Activated CD4-positive, alpha-beta T cell treated with anti-CD3 and anti-CD28 coated beads for 1 hour (primary cell): ENCODE measurements at places on chromosomes 3 and 15.

- DNase-seq: no peak
Observed at GRCh38 chr3:65597226-65597951, 441.3 kb downstream of the MAGI1 start.

DNA sequence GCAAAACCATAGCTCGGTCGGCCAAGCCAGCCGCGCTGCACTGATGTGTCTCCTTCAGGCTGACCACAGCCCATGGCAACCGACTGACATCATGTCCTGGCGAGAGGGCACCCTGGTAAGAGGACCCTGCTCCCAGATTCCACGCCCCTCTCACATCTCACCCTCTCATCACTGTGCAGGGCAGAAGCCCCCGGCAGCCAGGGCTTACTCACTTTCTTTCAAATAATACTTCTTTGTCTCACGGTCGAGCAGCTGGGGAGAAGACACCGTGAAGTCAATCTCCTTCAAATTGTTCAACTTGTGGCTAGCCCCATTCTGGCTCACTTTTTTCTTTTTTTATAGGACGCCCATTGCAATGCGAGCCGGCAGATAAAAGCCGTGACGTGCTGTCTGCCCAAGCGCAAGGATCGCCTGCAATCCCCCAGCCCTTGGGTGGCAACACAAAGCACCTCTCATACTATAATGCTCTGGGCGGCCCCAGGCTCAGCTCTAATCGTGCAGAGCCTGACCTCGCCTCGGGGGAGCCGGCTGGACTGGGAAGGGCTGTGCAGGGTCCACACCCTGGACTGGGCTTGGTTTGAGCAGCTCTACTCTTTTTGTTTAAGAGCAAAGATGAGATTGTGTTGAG is 33.6 kb downstream of the VGLL4 start:
- no peak for DNase-seq

- no peak for DNase-seq
Observed at GRCh38 chr15:91329914-91330313, 229.9 kb downstream of the SV2B start.

DNA sequence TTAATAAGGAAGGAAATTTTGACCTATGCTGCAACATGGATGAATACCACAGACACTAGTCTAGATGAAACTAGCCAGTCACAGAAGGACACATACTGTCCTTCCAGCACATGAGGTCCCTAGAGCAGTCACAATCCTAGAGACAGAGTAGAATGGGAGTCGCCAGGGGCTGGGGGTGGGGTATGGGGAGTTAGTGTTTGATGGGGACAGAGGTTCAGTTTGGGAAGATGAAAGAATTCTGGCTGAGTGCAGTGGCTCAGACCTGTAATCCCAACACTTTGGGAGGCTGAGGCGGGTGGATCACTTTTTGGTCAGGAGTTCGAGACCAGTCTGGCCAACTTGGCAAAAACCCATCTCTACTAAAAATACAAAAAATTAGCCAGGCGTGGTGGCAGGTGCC is 99.2 kb downstream of the TPRA1 start:
- DNase-seq: no peak

DNA sequence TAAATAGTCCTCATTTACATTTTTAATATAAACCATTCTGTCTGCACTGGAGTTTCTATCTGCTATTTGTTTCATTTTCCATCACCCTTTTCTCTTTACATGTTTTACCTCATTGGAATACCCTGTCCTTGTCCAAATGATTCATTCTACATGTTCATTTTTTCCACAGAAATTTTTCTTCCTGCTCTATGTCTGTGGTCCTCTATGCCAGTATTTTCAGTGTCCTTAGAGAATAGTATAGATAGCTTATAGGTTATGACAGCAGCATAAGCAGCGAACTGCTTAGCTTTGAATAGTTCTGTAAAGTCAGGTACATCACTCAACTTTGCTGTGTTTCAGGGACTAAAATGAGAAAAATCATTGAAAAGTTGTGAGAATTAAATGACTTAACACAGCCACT is 742.3 kb upstream of the CBLB start:
- no peak for DNase-seq

GRCh38 chr3:196335503-196335948 is 2.7 kb downstream of the TM4SF19 start:
- DNase-seq: no peak

DNA sequence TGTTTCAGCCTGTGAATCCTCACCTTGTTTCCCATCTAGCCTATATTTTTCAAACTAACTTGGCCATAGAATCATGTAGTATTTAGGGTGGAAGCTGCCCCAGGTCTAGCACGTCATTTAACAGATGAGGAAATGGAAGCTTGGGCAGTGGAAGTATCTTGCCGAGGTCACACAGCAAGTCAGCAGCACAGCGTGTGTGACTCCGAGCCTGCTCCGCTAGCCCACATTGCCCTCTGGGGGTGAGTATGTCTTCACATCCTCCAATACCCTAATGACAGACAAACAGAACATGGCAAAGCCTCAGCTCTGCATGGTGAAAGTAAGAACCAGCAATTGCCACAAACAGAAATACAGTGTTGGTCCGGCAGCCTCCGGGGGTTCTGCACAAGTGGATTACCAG is 2.2 kb upstream of the CCR5 start:
- peak; percentile 44 for DNase-seq

DNA sequence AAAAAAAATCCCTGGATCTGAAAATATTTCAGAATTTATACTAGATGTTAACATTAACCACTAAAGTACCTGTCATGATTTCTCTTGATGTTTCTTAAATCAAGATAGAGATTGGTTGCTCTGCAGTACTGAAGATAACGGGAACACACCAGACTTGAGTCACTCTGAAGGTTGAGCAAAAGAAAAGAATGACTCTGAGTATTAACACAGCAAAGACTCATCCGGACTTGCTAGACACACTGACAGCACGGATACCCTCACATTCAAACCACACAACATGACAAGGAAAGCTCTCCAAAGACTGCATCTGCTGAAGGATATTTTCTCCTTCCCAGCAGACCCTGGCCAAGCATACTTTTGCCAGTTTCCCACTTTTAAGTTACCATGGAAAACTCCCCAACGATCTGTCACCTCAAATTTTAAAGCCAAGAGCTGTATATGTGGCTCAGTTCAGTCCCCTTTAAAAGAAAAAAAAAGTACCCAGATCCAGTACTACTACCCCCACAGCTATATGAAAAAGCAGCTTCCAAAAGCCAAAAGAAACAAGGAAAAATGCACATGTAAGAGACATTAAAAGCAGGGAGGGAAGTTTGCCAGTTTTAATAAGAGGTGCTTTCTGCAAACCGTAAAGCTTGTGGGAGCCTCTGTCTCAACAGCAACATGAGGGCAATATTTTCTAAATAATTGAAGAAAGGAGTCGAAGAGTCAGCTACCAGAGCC is 8.3 kb downstream of the EOGT start:
- no peak for DNase-seq

DNA sequence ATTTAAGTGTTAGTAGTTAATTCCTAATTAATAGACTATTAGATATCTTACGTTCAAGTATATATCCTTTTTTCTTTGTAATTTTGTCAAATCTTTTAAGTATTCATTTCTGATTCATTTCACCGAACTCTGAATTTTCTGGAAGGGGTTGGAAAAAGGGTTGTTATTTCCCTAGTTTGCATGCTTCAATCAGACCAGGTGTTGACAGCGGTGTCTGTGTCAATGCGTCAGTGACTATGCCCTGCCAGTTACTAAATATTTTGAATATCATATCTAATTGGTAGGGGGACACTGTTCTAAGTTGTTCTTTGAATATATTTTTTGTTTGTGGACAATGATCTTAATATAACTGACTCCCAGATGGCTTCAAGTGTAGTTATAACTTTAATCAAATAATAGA is 62.7 kb upstream of the TNFSF10 start:
- DNase-seq: no peak

- no peak for DNase-seq
Observed at GRCh38 chr3:189143321-189143720, 28.4 kb upstream of the TPRG1 start.

GRCh38 chr3:47359323-47359722 is 21.5 kb upstream of the PTPN23 start:
- no peak for DNase-seq

DNA sequence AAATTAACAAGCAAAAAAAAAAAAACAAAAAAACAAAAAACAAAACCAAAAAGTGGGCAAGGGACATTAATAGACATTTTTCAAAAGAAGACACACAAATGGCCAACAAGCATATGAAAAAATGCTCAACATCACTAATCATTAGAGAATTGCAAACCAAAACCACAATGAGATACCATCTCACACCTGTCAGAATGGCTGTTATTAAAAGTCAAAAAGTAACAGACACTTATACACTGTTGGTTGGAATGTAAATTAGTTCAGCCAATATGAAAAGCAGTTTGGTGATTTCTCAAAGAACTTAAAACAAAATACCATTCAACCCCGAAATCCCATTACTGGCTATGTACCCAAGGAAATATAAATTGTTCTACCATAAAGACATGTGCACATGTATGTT is 222.4 kb upstream of the CD96 start:
- no peak for DNase-seq

DNA sequence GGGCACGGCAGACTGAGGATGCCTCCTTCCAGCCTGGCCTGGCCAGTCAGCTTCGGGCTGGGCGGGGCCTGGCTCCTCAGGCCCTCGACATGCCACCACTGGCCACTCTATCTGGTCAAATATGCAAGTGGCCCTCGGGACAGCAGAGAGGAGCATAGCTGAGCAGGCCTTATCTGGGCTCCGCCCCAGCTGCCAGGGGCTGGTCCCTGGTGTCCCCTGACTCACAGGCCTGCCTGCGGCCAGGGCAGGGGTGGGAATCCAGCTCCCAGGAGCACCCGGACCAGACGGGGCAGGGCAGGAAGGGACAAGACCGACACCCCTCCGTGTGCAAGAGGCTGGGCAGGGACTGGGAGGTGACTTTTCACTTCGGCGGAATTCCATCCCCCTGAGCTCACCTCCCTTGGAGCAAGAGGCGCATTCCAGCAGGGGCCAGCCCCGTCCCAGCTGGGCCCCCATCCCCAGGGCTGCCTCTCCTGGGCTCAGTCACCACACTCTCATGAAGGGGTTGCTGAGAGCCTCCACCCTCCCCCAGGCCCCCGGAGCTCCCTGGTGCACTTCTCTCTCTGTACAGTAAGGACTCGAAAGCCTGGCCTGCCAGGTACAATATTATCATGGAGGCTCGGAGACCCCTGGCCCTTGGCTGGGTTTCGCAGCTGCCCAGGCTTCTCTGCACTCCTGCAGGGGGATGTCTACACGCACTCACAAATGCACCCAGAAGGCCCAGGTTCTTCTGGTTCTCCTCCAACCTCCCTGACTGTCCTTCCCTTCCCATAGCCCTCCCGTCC is 29.5 kb downstream of the WNT7A start:
- DNase-seq: no peak

GRCh38 chr3:191131305-191131704 is 67.7 kb upstream of the OSTN start:
- DNase-seq: no peak

DNA sequence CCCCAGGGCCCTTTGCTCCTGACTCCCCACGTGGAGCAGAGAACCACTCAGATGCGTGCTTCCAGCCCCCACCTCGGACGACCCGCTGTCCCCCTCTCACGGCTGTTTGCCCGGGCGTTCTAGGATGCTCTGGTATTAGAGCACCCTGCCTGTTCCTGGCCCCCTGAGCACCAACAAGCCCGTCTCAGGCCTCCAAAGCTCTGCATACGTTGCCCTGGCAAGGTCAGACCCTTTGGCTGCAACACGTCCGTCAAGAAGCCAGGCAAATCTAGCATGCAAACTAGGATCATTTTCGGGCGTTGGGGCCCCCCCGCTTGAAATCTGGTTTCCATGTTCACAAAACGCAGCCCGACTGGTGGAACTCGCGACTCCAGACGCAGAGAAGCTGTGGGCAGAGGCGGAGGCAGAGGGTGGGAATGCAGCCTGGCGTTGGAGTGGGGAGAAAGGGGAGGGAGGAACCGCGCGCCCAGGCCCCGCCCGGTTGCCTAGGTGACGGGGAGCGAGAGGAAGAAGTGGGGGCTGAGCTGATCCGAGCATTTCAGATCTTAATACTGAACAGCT is 86.2 kb upstream of the PIAS1 start:
- no peak for DNase-seq

DNA sequence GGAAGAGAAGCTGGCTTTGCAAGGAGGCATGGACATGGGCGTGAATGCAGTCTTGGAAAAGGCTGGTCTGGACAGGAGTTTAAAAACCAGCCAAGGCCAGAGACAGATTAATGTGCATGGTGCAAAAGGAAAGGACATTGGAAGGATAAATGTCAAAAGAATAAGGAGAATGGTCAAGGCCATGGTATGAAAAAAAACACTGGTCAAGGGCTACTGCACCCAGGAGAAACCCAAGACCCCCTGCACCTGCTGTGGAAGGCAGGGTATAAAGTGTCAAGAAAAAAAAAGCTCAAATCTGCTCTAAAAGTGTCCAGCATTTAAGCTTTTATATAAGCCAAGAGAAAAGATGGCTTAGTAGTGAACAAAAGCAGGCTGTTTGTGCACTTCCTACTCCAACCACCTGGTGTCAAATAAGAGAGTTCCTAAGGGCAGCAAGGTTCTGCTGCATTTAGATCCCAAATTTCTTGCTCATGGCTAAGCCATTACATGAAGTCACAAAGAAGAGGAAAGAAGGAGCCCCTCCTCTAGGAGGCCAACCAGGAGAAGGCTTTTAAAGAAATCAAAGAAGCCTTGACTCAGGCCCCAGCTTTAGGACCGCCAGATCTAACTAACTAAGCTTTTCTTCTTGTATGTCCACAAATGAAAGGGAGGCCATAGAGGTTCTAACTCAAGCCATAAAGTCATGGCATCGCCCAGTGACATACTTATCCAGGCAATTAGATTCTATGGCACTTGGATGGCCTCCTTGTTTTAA is 16.9 kb downstream of the CCR4 start:
- no peak for DNase-seq

DNA sequence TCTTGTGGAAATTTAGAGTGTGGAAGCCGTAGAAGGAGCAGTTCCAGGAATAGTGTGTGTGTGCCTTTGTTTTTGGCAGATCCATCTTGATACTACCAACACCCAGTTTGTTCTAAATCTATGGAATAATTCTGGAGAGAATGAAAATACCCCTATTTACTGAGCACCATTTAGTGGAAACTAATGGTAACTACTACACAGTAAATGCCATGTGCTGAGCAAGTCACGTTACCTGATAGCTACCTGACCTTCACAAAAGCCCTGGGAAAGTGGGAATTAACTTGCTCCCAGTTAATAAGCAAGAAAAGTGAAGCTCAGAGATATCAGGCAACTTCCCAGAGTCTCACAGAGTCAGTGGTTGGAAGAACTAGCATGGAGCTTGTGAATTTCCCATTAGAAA is 137.7 kb downstream of the ARPP21 start:
- no peak for DNase-seq

GRCh38 chr15:63593705-63594671 is 3.2 kb upstream of the FBXL22 start:
- DNase-seq: no peak

DNA sequence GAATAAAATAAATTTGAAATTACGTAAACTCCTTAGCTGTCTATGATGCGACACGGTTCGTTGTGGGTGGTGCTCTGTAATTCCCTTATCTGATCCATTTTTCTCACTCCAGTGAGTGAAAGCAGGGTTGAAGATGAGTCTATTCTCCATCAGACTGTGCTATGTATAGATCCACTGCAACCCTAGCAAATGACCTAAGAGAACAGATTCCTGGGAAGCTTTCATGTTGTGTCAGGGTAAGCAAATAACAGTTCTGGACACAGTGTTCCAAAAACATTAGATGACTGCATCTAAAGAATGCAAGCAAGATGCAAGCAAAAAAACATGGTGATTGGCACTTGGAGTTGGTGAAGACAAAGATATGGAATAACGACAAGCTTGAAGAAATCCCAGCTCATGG is 239.3 kb downstream of the SLC9A9 start:
- no peak for DNase-seq

- DNase-seq: no peak
Observed at GRCh38 chr3:13037458-13038117, 35.6 kb downstream of the IQSEC1 start.

GRCh38 chr3:71979175-71979574 is 194.2 kb upstream of the PROK2 start:
- DNase-seq: no peak
